ENCODE measurements at places on chromosomes 13 and 19.

DNA sequence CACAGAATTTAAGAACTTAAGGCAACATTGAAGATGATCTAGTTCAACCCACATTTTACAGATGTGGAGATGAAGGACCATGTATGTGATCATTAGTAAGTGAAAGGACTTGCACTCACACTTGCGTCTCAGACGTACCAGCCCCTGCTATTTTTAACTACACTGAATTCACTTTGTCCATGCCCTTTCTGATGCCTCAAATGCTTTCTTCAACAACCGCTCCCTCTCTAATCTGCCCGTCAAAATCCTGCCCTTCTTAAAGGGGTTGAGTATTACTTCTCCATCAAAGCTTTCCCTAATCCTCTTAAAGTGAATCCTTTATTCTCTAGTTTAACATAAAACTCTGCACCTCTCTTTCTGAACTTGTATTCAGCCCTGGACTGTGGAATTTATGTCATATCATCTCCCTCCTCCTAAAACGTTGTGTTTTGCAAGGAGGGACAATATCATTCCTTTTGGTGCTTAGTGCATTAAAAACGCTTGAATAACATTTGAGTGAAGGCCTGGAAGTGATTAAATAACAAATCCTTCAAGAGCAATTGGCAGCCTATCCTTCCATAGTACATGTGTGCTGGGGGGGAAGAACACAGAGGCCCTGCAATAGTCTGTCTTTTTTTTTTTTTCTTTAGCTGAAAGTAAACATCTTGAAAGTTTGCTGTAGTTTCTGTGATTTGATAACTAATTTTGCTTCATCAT, 493.3 kb downstream of the LMO7 start:
- no peak for DNase-seq

- DNase-seq: no peak
Measured at GRCh38 chr19:40741527-40742390, 8.5 kb downstream of the ACTMAP start.

DNA sequence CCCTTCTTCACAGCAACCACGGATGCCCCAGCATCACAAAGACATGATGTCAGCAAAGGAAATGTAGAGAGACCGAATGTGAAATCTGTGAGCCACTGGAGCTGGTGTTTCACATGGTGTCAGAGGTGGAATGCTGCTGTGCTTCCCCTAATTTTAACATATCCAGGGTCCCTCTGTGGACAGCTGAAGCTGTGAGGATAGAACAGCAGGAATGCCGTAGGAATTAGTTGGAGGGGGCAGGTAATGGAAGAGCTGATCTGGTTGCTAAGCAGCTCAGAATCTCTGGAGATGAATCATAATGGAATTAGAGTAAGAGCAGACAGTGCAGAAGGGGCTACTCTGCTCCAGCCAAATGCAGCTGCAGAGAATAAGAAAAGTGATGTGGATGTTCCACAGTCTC, 68.9 kb upstream of the ZNF835 start:
- DNase-seq: no peak

DNA sequence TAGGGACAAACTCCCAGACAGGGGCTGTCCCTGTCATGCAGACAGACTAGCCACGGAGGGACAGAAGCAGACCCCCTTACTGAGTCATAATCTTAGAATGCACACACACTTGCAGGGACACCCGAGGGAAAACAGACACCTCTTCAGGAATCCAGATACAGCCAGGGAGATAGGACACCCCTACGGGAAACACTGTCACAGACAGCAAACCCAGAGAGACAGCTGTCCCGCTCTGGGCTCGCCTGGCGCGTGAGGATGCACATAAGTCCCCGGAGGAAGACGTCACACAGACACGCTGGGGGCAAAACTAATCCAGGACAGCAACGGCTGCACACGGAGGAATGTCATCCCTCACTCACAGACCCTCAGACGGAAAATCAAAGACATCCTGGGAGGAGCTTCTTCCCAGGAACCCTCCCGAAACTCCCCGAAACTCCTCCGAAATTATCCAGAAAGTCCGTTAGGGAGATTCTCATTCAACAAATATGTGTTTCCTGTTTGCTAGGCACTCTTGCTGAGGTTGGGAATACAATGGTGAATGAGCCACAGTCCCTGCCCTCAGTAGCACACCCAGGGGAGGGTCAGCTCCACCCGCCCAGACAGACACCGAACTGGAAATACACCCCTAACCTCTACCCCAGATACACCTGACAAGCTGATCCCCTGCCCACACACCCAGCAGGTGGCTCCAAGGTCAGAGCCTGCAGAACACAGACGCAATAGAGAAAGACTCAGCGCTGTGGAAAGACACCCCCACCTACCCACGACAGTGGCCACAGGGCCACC, 15.2 kb upstream of the TOMM40 start:
- no peak for DNase-seq

GRCh38 chr19:8143041-8143440, 6.4 kb downstream of the FBN3 start:
- DNase-seq: no peak

DNA sequence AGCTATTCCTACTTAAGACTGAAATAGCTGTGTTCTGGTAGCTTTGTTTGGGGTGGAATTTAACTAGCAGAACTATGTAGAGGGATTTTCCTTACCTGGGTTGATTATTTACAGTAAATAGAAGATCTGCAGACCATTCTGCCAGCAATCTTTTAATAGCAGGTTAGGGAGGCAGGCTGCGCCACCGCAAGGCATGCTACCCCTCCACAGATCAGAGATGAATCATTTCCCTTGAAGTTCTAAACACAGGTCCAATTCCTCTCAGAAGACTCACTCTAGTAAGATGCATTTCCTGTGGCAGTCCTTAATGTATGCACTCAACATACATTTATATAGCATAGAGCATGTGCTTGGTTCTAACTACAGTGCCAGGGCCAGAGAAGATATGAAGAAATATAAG, 109.0 kb downstream of the TNFRSF19 start:
- no peak for DNase-seq

DNA sequence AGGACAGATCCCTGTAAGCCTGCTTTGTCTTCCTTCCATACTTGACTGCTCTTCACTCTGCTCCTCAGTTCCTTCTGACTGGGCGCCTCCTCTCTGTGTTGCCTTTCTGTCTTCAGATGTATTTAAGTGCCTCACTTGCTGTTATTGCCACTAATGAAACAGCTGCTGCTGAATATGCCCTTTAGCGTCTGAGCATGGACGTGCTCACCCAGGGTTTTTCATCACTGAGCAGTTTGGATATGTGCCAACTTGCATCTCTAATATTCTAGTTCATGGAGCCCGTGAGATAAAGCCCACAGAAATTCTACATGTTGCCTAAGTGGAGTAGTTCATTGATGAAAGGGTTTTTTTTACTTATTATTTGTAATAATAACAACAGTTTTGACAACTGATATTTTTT, 198.2 kb downstream of the MYO16 start:
- DNase-seq: no peak

- DNase-seq: no peak
Measured at GRCh38 chr19:47075941-47076340, 27.5 kb upstream of the TMEM160 start.

GRCh38 chr19:51398096-51398704, 7.8 kb upstream of the C19orf84 start:
- no peak for DNase-seq

DNA sequence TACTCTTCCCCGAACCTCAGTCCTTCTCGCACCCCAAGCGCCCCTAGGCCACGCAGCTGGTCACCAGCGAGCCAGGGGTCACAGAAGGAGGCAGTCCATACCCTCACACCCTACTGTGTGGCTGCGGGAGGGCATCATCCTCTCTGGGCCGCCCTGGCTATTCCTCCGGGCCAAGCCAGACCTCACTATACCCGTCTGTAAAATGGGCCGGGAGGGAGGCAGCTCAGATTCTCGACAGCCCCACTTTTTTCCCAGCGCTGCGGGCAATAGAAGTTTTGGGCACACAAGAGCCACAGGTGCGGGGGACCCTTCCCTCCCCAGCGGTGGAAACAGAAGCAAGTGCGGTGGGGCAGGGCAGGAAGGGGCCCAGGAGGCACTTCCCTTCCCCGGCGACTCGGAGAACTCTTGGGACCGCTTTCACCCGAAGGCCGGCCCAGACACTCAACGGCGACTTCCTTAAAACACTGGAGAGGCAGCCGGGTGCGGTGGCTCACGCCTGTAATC, 5.6 kb upstream of the ARRDC2 start:
- DNase-seq: no peak

DNA sequence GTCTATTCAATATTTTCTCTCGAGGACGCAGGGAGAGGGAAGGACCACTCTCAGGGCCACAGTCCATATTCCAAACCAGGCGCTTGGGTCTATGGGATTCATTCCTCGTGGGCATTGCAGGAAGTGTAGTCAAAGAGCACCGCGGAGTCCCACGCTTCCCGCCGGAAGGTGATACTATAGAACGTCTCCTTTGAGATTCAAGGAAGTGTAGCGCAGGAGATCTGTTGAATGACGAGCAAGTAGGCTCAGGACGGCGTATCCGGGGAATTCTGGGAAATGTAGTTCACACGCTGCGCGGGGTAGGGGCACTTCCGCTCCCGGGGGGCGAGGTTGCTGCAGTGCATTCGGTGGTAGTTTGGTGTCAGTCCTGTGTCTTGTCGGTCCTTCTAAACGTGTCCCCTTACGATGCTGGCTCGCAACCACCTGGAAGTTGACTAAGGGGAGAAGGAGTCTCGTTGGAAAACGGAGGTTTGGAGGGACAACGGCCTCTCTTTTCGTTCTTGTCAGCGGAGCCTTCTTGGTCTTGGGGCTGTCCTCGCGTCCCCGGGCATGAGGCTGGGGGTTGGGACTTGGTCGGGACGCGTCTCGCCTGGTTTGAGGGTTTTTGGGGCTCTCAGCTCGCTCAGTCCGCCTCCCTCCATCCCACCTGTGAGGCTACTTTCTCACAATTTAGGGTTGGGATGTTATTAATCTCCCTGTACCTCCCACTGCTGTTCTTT, at the start of gene ZNF284:
ZNF284 (plus strand) TSS at position 336 of the 719 bp plus-strand sequence. CDS start 4,231 bp downstream, outside the sequence.
- peak; percentile 81 for DNase-seq

DNA sequence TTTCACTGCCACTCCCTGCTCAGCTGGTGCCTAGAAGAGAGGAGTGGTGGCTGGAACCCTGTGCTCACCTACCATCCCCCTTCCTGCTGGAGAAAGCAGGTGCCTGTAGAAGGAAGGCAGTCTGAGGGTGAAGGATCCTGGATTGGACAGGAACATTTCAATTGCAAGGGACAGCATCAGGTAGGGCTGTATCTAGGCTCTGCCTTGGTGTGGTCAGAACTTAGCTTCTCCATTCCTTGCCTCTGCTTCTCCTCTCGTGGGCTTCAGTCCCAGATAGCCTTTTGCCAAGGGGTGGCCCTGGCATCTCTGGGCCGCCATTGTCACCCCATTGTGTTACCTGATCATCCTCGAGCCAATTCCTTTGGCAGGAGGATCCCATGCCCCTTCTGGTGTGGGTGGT, 73.2 kb upstream of the KCTD15 start:
- no peak for DNase-seq

DNA sequence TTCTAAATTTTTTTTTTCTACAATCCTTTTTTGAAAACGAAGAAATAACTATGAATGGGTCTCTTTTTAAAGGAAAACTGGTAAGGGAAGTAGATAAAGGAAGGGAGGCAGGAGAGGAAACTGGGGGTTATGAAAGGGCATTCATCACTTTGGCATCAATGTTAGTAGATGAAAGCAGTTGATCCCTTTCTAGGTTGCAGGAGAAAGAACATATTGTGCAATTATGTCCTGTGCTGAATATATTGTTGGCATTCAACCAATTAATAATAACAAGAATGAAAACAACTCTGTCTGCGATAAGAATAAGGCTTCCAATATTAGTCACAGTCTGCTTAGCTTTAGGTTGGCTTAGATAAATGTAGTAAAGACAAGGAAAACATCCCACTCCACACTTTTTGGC, 796.8 kb upstream of the KLHL1 start:
- DNase-seq: no peak

DNA sequence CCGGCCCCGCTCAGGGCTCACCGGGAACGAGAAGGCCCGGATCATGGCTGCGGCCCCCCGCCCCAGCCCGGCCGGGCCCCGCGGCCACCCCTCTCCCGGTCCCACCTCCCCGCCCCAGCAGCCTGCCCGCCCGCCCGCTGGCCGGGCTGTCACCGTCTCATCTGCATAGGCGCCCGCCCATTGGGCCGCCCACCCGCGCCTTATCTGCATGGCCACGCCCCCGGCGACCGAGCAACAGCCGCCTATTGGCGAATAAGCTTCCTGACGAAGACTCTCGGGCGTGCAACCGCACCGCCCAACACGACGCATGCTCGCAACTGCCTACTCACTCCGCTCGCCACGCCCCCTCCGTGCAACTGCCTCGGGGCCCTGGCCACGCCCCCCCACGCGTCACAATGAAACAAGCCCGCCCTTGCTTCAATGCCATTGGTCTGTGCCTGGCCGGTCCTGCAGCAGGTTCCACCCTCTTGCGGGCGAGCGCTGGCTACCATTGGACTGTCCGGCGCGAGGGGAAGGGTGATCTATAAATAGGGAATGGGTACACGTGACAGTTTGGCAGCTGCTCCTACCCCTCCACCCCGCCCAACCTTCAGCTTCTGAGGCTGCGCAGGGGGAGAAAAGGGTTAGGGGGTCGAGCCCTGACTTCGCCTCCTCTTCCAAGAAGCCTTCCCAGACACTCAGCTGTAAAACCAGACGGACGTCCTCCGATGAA, at the start of gene DACT3:
DACT3 (minus strand) TSS at position 163 of the 712 bp plus-strand sequence; CDS start at position 45, 118 bp downstream.
- peak; percentile 100 for DNase-seq

DNA sequence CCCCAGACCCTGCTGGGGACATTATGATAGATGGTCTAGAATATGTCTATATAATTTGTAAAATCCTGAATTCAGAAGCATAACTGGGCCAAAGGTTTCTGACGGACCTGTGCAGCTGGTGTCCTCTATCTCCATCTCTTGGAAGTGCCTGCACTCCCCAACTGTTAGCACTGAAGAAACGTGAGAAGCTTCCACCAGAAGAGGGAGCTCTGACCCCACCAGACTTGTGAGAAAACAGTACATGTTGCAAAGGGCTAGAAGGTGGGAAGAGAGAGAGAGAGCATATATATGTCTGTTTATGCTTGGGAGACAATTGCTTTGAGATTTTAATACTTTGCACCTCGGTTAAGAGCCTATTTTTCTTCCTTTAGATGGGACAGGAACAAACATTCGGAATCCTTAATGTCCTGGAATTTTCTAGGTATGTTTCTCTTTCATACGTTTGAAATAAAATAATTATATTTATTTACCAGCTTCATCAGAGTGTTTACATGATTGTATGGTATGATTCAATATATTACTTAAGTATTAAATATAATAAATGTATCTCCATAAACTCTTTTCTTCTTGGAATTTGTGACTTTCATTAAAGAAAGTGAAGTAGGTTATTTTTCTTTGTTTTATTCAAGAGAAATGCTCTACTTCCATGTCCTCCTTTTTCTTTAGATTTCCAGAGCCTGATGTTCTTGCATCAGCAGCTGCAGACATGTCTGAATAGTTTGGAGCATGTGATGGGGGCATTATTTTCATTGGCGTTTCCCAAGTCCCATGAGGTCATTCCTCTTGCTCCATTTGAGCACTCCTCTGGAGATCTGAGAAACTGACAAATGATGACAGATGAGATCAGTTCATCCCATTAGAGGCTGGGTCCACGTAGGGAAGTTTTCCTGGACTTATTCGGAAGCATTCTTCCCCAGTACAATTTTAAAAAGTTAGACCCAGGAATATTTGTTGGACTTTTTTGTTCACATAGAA, 202.9 kb downstream of the ATP8A2 start:
- peak; percentile 53 for DNase-seq

- no peak for DNase-seq
Measured at GRCh38 chr19:1569997-1570396, 1.9 kb upstream of the MEX3D start.

Measured in stimulated activated CD4-positive, alpha-beta T cell treated with anti-CD3 and anti-CD28 coated beads, Interleukin-2, amount 100 ng/mL, for 4 hours (primary cell).